ENCODE measurements at places on chromosomes 2 and 18.

- DNase-seq, result peak; percentile 93
Observed at GRCh38 chr2:1750933-1751766, 6.8 kb upstream of the PXDN start.

GRCh38 chr2:164846276-164846675 is 4.7 kb upstream of the COBLL1 start:
- DNase-seq, result no peak

DNA sequence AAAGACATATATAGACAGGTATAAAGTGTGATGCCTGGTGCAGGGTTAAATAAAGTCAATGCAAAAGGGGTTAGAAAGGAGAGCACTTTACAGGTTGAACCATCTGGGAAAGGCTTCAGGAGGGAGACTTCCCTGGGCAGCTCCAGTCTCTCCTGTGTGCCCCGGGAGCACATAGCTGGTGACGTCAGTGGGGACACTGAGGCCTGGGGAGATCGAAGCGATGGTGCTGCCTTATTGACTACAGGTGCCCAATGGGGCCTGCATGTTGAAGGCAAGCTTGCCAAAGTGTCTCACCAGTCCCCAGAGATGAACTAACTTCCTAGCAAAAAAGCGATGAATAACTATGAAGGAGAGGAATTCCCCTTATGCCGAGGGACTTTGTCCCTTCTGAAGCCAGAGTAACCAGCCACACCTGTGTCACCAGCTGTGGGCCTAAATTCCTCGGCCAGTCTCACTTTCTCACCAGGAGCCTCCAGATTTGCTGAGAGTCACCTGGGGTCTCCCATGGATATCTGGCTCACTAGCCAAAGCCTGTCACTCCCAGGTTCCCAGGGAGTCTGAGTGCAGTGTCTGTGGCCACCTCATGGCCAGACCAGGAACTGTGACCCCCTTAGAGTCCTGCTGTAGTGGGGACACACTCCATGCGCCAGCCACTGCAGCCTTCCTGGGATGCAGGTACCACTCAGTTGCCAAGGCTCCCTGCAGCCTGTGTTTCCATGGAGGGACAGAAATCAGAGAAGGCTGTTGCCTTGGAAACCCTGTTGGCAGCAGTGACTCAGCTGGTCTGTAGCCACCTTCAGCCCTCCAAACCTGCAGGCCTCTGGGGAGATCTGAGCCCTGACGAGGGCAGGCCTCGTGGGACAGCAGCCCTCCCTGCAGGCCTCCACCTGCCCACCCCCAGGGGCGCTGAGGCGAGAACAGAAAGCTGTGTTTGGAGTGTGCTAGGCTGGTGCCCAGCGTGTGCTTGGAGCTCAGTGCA is 128.7 kb downstream of the CTIF start:
- peak; percentile 34 for DNase-seq

- DNase-seq, result no peak
Observed at GRCh38 chr18:7754258-7754657, 187.1 kb downstream of the PTPRM start.

- peak; percentile 82 for DNase-seq
Observed at GRCh38 chr2:187982668-187983067, 309.0 kb upstream of the GULP1 start.

DNA sequence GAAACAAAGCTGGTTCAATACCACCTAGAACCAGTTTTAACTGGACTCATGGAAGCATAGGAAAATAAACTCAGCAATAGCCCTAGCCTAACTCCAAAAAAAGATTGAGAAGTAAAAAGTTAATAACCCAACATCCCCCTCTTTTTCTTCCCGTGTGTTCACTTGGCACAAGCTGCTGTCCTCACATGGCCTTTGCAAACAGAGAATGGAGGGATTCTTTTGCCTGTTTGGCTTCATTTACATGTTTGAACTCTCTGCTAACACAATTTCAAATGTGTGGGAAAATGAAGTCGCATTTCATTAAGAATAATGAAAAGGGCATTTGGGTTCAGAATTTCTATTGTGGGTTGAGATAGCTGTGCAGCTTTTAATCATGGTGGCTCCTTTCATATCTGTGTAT is 589.2 kb upstream of the LRRTM1 start:
- DNase-seq, result no peak

DNA sequence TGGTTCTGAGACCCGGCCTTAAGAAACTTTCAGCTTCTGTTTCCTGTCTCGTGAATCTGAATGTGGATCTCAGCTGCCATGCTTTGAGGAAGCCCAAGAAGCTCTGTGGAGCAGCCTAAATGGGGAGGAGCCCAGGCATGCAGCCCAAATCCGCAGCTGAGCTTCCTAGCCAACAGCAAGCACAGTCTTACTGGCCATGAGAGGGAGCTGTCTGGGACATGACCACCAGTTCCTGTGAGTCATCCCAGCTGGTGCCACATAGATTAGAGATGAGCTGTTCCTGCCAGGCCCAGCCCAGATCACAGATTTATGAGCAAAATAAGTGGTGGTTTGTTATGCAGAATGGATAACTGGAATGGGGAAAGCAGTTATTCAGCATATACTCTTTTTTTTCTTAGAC is 224.4 kb upstream of the APCDD1 start:
- DNase-seq, result peak; percentile 97

- no peak for DNase-seq
Observed at GRCh38 chr18:66210875-66211274, 393.0 kb downstream of the CDH19 start.

- DNase-seq, result peak; percentile 52
Observed at GRCh38 chr2:146602383-146602782, 1242.4 kb upstream of the ACVR2A start.

All from foreskin fibroblast (primary cell).